ENCODE measurements at places on chromosomes 7 and 10. TPM values are rescaled to one million over a fixed set of nuclear protein-coding genes. Genes with fewer than 3 reads are reported as not detected.

Gene CTNNA3
- 0.80 TPM for total RNA-seq

Gene HOXA5
- total RNA-seq = not detected

Gene TMEM120A
- total RNA-seq = 10.8 TPM

Gene SPDYE6
- total RNA-seq = not detected

Gene SMO
- total RNA-seq = not detected

- DNase-seq = no peak
These were observed 420.3 kb downstream of the LRMDA start for GRCh38 chr10:75851580-75852345.

GRCh38 chr10:111724121-111724520 lies 459.4 kb downstream of the GPAM start:
- no peak for DNase-seq

DNA sequence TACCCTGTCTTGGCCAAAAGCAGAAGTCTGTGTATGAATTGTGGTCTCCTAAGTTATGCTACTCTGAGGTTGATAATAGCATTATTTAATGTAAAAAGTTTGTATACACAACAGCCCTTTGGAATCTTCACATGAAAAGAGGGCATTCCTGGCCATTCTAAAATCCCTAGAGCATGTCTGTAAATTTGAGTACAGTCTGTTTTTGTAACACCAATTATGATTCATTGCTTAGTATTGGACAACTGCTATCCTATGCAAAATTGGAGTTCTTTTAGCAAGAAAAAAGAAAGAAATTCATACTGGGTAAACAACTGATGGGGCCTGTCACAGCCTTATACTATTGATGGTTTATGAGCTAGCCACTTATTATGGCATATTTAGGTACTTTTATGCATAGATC lies 10.2 kb downstream of the CUTC start:
- DNase-seq = no peak

GRCh38 chr7:26858735-26859134 lies 5.7 kb downstream of the SKAP2 start:
- DNase-seq = no peak

GRCh38 chr7:17359610-17360009 lies 61.2 kb downstream of the AHR start:
- no peak for DNase-seq

DNA sequence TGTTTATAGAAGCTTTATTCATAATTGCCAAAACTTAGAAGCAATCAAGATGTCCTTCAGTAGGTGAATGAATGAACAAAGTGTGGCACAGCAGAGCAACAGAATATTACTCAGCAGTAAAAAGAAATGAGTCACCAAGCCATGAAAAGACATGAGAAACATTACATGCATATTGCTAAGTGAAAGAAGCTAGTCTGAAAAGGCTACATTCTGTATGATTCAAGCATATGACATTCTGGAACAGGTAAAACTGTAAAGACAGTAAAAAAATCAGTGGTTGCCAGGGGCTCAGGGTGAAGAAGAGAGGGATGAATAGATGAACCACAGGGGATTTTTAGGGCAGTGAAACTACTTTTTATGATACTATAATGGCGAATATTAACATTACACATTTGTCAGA lies 80.9 kb upstream of the APBB1IP start:
- DNase-seq = no peak

DNA sequence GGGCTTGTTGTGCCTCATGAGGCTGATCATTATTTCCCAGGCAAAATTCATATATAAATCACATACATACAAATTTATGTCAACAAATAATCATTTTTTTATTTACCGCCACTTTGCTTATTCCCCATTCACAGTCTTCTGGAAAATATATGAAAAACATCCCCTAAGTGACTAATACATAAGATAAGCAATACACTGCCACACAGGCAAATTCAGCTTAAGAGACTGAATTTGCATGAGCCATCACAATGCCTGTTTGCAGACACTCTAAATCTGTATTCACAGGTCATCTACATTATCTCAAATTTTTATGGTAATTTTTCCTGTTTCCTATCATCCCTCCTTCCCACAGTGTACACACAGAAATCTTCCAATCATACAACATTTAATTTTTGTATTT lies 13.2 kb downstream of the OSBPL3 start:
- DNase-seq = no peak

GRCh38 chr7:127678337-127678736 lies 26.3 kb downstream of the SND1 start:
- no peak for DNase-seq

DNA sequence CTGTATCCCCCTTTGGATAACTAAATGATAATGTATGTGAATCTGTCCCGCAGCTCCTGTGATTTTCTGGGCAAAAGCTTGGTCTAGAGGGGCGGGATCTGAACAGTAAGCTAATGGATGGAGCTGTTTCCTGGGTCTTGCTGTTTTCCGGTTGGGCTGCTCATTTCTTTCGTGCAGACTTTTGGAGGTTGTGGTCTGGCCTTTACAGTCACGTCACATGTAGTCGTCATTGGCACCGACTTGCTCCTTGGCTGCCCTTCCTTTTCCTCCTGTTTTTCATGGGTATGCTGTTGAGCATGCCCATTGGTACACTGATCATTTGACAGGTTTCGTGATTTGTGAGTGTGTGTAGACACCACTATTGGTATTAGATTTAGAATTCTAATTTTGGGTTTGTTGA lies 2.0 kb downstream of the FBH1 start:
- no peak for DNase-seq
